ENCODE measurements at places on chromosomes 1 and 21.

DNA sequence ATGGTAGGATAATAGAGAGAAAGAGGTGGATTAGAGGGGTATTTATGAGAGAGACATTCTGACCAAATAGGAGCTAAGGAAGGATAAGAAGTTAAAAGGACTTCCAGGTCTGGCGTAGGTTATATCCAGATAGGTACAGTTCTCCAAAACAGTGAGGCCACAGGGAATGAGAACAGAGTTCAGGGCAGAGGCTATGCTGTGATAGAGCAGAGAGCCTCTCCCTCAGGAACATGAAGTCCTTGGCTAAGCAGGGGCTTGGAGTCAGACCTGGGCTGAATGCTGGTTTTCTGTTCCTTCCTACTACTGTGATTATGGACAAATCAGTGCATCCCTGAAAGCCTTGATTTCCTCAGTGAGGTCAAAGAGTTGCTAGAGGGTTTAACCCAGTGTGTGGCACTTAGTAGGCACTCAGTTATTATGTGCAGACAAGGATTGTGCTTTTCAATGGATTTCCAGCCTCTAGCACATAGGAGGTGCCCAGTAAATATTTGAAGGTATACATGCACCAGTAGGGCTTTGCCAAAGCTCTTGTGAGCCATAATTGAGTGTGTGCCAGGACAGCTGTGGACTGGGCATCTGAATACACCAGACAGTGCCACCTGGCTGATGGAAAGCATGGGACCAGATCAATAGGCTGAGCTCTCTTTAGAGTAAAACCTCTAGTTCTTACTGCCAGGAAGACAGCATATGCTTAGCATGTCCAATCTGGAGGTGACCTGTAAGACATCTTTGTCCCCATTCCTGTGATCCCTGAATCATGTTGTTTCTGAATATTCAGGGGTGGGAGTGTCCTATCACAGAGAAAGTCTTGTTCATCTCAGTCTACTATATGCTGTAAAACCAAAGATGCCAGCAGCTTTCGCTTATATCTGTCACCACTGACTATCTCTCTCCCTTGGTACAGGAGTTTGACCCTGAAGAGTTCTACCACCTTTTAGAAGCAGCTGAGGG is 111.1 kb downstream of the PIK3R3 start:
- DNase-seq, result no peak

- no peak for DNase-seq
These were observed 30.1 kb downstream of the CDCA8 start for GRCh38 chr1:37722181-37723071.

DNA sequence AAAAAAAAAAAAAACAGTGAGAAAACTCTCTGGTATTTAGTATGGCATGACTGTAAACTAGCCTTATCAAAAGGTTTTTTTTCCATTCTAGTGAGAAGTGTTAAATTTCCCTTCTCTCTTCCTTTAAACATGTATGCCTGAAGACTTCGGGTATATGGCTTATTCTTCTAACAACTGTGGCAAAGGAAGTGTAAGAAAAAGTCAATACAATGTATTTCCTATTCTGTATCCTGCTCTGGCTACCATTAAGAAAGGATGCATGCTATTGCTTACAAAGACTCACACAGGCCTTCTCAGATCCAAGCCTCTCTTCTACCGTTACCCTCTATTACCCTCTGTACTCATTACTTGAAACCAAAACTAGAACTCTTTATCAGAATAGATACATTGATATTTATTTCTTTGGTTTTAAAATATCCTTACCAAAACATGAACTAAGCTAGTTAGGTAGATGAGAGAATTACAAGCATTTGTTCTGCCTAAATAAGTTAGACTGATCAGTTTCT is 8.4 kb downstream of the CEPT1 start:
- DNase-seq, result no peak

- no peak for DNase-seq
These were observed 90.7 kb downstream of the URB2 start for GRCh38 chr1:229716704-229717103.

DNA sequence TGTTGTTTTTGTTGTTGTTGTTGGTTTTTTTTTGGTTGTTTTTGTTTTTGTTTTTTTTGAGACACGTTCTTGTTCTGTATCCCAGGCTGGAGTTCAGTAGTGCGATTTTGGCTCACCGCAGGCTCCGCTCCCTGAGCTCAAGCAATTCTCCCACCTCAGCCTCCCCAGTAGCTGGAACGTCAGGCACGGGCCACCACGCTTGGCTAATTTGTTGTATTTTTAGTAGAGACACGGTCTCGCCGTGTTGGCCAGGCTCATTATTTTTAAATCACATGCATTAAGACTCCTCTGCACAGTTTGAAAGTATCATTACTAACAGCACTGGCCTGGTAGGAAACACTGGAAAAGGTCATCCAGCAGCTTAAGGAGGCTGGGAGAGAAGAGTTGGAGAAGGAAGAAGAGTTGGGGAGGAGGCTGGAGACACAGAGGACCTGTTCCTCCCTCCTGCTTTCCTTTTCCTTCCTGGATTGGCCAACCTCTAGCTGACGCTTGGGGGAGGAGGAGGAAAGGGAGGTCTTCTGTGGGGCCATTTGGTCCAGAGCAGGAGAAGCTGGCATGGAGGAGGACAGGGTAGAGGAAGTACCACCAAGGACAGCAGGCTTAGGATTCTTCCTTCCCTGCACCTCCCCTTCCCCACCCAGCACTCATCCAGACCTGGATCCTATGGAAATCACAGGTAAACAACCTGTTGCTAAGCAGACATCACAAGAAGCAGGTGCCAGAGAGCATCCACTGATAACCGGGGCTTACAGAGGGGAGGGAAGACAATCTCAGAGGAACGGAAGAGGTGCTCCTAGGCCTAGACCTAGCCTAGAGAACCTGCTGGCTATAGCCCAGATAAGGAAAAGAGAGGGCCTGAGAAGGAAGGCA is 71.9 kb upstream of the GOLT1A start:
- peak; percentile 19 for DNase-seq

GRCh38 chr1:230348386-230349019 is 77.6 kb downstream of the PGBD5 start:
- no peak for DNase-seq

GRCh38 chr1:178633056-178633455 is 92.0 kb upstream of the RALGPS2 start:
- no peak for DNase-seq

GRCh38 chr1:30548294-30548693 is 175.1 kb downstream of the MATN1 start:
- DNase-seq, result no peak

DNA sequence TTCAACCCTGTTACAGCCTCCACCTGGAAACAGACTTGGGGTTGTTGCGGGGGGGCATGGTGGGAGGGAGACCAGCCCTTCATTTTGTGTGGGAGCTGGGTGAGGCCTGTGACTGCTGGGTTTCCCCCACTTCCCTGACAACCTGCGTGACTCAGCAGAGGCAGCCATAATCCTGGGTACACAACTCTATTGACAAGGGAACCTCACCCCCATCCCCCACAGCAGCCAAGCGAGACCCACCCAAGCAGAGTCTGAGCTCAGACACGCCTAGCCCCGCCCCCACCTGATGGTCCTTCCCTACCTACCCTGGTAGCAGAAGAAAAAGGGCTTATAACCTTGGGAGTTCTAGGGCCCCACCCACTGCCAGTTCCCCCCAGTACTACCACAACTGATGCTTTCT is 8.0 kb upstream of the CCDC190 start:
- no peak for DNase-seq

DNA sequence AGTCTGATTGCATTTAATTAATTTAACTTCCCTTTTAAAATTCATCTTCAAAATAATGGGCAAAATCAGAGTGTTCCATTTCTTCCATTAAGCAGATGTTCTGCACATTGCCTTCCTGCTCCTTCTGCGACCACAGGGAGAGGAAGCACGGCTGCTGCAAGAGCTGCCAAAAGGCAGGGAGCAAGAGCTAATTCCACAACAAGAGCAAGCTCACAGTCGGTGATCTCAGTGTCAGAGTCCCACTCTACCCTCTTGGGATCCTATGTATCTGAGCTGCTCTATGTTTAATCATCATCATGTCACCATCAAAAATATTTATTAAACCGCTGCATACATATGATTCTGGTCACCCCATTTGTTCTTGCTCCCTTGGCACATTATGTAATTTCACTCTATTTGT is 255.3 kb upstream of the CAMK1G start:
- no peak for DNase-seq

GRCh38 chr1:111725192-111725591 is 14.0 kb downstream of the INKA2 start:
- no peak for DNase-seq

DNA sequence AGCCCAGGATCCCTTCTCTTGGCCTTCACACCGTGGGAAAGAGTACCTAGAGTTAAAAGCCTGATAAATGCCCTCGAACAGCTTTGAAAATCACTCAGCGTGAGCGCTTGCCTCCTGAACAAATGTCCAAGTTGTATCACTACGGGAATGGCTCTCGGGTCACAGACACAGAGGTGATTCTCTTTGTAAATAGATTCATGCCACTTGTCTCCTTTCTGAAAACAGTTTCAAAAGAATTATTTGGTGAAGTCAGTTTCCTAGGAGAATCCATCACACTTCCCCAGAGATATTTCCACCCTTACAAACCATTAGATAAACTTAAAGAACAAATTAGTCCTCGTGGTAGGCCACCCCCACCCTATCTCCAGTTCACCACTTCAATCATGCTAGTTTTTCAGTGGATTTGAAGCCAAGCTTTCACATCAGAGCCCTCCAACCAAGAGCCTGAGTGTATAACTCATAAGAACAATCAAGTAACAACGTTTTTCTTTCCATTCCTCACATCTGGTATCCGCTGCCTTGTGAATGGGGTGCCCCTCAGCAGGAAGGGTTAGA is 132.9 kb downstream of the SLC30A10 start:
- no peak for DNase-seq

DNA sequence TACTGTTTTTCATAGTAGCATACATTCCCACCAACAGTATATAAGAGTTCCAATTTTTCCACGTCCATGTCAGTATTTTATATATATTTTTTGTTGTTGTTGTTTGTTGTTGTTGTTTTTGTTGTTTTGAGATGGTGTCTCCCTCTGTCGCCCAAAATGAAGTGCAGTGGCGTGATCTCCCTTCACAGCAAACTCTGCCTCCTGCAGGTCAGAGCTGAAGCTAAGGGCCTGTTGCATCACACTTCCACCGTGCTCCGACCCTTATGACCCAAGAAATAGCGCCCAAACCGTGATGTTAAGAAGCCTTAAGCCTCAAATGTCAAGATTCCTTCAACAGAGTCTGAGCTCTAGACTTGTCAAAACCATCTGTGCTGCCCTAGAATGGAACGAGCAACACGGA is 2032.3 kb downstream of the MRPL39 start:
- no peak for DNase-seq

GRCh38 chr21:21029164-21029563 is 31.0 kb downstream of the NCAM2 start:
- peak; percentile 32 for DNase-seq

DNA sequence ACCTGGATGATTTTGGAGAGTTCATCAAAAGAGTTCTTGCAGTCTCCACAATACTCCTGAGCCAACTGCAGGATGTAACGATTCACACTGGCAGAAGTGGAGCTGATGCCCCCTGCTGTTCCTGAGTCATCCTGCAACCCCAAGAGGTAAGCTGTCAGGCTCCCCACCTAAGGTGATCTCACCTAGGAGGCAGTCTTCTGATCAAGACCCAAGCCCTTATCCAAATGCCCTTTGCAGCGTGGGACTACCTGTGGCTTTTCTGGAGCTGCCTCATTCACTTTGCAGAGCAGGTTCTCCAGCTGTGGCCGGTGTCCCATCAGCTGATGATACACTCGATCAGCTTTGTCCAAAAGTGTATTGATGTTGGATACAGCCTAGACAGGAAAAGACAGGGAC is 96.4 kb downstream of the UBR4 start:
- no peak for DNase-seq

DNA sequence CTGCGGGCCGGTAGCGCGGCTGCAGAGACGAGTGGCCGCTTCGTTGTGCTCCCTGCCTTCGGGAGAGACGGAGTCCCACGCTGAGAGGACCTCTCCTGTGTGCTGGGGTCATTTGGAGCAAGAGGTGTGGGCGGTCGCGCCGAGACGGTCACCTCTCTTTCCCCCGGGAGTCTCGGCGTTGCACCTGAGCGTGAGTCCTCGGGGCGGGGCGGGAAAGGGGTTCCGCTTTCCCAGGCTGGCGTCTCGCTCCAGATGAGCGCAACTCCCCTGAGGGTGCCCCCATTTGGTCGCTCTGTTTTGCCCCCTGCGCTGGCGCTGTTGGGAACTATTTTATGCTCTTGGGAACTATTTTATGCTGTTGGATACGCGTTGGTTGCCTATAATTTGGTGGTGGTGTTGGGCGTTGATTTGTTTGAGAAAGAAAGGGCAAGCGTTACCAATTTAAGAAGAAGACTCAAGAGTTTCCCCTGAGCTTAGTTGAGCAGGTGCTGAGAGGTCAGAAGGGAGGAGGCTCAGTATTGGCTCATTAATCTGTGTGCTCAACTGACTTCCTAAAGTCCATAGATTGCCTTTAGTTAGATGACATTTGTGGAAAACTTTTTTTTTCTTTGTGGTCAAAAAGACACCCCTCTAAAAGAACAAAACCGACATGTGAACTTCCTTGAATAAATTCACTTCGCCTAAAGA is 683 bp downstream of the LRRC8B start:
- peak; percentile 52 for DNase-seq

- peak; percentile 97 for DNase-seq
These were observed 5.7 kb upstream of the PPP1R15B start for GRCh38 chr1:204417074-204417997.

DNA sequence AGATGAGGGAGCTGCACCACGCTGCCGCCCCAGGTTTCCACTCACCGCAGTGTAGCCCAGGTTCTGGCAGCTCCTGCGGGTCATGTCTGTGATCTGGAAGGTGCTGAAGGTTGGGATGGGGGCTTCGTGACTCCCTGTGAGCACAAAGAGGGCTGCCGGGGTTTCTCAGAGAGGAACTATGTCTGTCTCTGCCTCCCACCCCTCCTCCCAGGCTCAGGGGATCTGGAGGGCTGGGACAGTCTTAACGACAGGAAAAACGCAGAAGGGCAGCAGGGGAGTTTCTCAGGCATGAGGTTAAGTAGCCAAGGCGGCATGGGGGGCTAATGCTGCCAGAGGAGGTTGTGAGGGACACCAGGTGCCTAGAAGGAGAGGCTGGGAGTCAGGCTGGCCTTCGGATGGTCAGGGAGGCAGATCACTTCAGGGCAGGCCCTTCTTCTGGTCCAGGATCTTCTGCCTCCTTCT is 656 bp downstream of the SH2D2A start:
- DNase-seq, result no peak

DNA sequence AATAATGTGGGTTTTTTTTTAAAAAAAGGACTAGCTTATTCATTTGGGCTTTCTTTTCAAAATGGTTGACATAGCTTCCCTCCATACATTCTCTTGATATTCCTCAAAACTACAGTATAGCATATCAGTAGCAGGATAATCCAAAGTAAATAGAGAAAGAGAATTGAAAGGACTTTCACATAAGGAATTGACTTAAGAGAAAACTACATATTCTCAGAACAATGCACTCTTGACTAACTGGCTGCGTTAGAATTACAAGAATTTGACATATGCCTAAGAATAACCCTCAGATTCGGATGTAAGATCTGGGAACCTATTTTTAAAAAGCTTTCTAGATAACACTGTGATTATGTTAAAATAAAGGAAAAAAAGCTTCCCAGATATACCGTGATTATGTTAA is 3.1 kb downstream of the PRKAB2 start:
- no peak for DNase-seq

GRCh38 chr1:58699011-58699762 is 675 bp downstream of the MYSM1 start:
- peak; percentile 39 for DNase-seq

- no peak for DNase-seq
These were observed 712.1 kb upstream of the CHRM3 start for GRCh38 chr1:238674316-238674715.

- DNase-seq, result peak; percentile 21
These were observed 19.9 kb downstream of the FAM89A start for GRCh38 chr1:231020139-231020601.
